Left lung (tissue), 14 donors: ENCODE measurements at places on chromosomes 4 and X. TPM values are rescaled to one million over a fixed set of nuclear protein-coding genes. Genes with fewer than 3 reads are reported as not detected.

GRCh38 chr4:142497606-142498005 lies 348.5 kb downstream of the INPP4B start:
- DNase-seq = peak; percentile 16
- H3K36me3 ChIP-seq = no peaks in the 10 kb centered on the region
- no peak overlapping the region for H3K4me3 ChIP-seq
- H3K27ac ChIP-seq = no peak overlapping the region

DNA sequence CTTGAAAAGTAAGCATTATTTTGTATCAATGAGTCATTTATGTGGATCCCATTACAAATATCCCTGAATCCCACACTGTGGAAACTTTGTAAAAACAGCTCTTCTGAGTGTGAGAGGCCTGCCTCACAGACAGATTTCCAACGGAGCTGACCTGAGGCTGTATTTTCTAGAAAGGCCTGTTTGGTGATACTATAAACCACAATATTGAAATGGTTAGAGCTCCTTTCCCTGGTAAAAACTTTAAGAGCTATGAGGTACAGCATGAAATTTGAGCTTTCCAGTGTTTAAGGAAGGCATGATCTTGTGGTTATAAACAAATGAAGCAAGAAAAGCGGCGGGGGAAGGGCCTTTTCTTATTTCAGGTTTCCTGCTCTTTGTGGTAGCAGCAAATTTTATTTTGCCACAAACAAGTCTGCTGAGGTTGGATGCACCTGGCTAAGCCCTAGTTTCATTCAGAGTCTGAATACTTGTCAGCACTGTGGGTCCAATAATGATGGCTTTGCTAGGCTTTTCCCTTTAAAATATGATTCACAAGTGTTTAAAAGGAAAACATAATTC lies 86.8 kb upstream of the ETNPPL start:
- DNase-seq = no peak
- H3K4me3 ChIP-seq = no peak overlapping the region
- H3K27me3 ChIP-seq = no peaks in the 10 kb centered on the region
- no peaks in the 10 kb centered on the region for H3K4me1 ChIP-seq

CXCL10 gene
- polyA plus RNA-seq = 2.5 TPM

- H3K36me3 ChIP-seq = no peaks in the 10 kb centered on the region
- no peaks in the 10 kb centered on the region for H3K4me1 ChIP-seq
- H3K27me3 ChIP-seq = no peaks in the 10 kb centered on the region
- H3K27ac ChIP-seq = no peak overlapping the region
- no peak overlapping the region for H3K4me3 ChIP-seq
- no peak for DNase-seq
Observed at GRCh38 chrX:110966839-110967238, 129.2 kb upstream of the PAK3 start.

DNA sequence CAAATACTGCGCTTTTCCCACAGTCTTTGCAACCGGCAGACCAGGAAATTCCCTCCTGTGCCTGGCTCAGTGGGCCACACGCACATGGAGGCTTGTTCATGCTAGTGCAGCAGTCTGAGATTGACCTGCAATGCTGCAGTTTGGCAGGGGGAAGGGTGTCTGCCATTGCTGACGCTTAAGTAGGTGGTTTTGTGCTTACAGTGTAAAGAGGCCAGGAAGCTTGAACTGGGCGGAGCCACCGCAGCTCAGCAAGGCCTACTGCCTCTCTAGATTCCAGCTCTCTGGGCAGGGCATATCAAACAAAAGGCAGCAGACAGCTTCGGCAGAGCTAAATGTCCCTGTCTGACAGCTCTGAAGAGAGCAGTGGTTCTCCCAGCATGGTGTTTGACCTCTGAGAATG lies 390.5 kb upstream of the TECRL start:
- no peaks in the 10 kb centered on the region for H3K4me1 ChIP-seq
- no peak for DNase-seq

DNA sequence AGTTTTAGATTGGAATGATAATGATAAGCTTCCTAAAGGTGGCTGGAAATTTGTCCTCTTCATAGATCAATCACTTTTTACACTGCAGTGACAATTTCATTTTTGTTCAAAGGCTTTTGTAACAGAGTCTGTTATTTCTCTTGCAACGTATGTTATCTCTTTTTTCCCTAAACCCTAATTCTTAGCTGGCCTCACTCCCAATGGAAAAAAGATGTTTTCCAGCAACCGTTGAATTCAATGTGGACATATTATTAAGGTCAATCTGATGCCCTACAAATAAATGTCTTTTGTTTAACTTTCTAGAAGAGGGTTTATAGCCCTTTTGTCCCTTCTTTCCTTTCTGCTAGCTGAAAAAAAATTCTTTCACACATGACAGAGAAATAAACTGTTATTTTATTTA lies 192.7 kb upstream of the NWD2 start:
- no peak overlapping the region for H3K4me3 ChIP-seq
- no peak overlapping the region for H3K27ac ChIP-seq
- H3K27me3 ChIP-seq = no peaks in the 10 kb centered on the region
- H3K4me1 ChIP-seq = no peaks in the 10 kb centered on the region

RHOXF1 gene
- polyA plus RNA-seq = 0.67 TPM

ZNF595 gene
- polyA plus RNA-seq = 19.9 TPM

DNA sequence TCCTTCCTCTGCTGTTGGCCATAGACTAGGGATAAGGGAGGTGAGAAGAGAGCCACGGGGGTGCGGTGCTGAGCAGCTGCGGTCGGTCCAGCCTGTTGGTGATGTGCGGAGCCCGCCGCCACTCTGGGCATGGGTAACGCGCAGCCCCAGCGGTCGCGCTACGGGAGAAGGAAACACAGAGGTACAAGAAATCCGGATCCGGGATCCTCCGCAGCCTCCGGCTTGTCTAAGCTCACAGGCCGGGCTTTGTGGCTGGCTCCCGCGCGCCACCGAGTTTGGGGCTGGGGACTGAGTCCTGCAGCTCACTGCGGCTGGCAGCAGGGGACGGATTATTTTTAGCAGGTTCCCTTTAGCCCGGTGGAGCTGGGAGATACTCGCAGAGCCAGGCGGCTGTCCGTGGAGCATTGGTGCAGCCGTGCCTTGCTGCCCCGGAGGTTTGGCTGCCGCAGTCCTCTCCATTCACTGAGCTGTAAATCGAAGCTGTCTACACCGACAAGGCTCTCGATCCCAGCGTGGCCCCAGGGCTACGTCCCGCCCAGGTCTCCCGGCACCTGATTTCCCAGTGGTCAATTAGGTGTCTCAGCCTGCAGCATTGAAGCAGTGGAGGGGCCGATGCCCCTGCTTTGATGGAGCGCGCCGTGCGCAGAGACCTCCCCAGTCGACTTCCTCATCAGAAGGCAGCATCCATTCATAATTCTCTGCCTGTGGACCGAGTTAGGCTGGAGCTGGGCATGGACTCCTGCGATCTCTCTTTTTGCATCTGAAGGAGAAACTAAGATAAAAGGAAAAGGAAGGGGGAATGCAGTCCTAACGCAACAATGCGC lies 81.9 kb upstream of the SCML1 start:
- H3K27ac ChIP-seq = no peak overlapping the region
- H3K36me3 ChIP-seq = no peaks in the 10 kb centered on the region
- no peaks in the 10 kb centered on the region for H3K27me3 ChIP-seq

- H3K4me3 ChIP-seq = no peak overlapping the region
- H3K27me3 ChIP-seq = no peaks in the 10 kb centered on the region
- no peak for DNase-seq
- H3K4me1 ChIP-seq = no peaks in the 10 kb centered on the region
- no peak overlapping the region for H3K27ac ChIP-seq
Observed at GRCh38 chr4:132564920-132565319, 584.2 kb upstream of the PCDH10 start.

GRCh38 chr4:153087671-153088194 lies 116.5 kb upstream of the TRIM2 start:
- no peak for DNase-seq
- H3K27ac ChIP-seq = no peak overlapping the region
- H3K27me3 ChIP-seq = no peaks in the 10 kb centered on the region
- no peak overlapping the region for H3K4me3 ChIP-seq

MAP7D2 gene
- 0.47 TPM for polyA plus RNA-seq

FAM133A gene
- polyA plus RNA-seq = 0.17 TPM

SCLT1 gene
- 15.8 TPM for polyA plus RNA-seq

DNA sequence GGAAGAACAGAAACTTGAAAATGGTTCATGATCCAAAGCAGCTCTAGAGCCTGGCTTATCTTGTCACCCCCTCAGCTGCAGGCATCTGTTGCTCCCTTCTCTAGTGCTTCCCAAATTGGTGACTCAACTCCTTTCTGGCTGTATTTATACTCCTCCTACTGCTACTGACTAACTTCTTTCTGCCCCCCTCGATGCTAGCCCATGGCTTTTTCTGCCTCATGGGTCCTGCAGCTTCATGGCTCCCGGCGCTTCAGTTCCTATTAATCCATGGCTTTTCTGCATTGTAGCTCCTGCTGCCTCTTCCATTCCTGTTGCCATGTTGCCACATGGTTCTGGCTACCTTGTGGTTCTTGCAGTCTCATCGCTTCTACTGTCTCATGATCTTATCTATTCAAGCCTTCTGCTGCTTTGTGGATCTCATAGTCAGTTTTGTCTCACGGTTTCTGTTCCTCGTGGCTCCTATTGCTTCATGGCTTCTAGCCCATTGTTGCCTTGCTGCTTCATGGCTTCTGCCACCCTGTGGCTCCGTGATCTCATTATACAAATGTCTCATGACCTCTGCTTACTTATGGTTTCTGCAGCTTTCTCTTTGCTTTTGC lies 48.1 kb downstream of the SMC1A start:
- H3K4me3 ChIP-seq = no peak overlapping the region
- DNase-seq = no peak
- no peak overlapping the region for H3K27ac ChIP-seq
- H3K27me3 ChIP-seq = no peaks in the 10 kb centered on the region
- no peaks in the 10 kb centered on the region for H3K4me1 ChIP-seq
- H3K36me3 ChIP-seq = peaks cover 22% of the 10 kb centered on the region

DNA sequence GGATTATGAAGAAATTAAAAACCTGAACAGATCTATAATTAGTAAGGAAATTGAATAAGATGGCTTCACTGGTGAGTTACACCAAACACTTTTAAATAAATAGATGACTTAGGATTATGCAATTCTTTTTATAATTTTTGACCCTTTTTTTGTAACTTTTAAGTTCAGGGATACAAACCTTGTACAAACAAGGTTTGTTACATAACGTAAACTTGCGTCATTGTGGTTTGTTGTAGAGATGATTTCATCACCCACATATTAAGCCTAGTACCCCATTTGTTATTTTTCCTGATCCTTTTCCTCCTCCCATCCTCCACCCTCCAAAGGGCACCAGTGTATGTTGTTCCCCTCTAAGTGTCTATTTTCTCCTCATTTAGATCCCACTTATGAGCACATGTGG lies 75.7 kb downstream of the CPEB2 start:
- H3K27me3 ChIP-seq = no peaks in the 10 kb centered on the region
- DNase-seq = no peak
- peaks cover 15% of the 10 kb centered on the region for H3K4me1 ChIP-seq
- no peak overlapping the region for H3K27ac ChIP-seq
- no peak overlapping the region for H3K4me3 ChIP-seq

AMTN gene
- polyA plus RNA-seq = not detected

TMPRSS11D gene
- 0.28 TPM for polyA plus RNA-seq

GRCh38 chrX:134460862-134461220 lies 876 bp downstream of the HPRT1 start:
- no peaks in the 10 kb centered on the region for H3K27me3 ChIP-seq
- DNase-seq = no peak
- H3K36me3 ChIP-seq = no peaks in the 10 kb centered on the region
- peak overlapping the region; percentile 59 for H3K4me3 ChIP-seq

MAGEA11 gene
- polyA plus RNA-seq = not detected
